ENCODE measurements at places on chromosomes 5 and 9. TPM values are rescaled to one million over a fixed set of nuclear protein-coding genes. Genes with fewer than 3 reads are reported as not detected.

DNA sequence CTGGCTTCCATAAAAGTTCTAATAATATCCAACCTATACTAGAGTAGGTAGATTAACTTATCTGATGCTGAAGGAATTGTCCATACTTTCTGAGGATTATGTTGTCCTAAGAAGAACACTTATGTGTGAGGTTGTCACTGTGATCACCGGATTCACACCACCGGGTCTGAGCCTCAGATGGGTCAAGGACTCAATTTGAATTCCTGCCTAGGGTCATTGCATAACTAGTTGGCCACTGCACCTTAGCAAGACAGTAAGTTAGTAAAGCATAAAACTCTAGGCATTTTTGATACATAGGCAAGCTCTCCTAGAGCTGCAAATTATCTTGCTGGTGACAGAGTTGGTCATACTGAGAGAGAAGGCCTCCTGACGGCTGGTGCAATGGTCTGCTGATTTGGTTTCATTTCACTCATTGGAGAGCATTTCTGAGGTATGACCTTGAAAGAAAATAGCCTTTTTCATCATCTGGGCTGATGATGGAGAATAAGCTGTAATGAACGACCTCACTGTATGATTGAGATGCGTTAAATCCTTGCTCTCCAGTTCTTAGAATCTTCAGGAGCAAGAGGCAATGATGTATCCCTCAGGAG is 72.0 kb upstream of the CKMT2 start:
- DNase-seq = no peak

- DNase-seq = peak; percentile 84
Measured at GRCh38 chr9:98974994-98975712, 31.4 kb downstream of the COL15A1 start.

The UBTD2 gene
- 9.7 TPM for total RNA-seq

DNA sequence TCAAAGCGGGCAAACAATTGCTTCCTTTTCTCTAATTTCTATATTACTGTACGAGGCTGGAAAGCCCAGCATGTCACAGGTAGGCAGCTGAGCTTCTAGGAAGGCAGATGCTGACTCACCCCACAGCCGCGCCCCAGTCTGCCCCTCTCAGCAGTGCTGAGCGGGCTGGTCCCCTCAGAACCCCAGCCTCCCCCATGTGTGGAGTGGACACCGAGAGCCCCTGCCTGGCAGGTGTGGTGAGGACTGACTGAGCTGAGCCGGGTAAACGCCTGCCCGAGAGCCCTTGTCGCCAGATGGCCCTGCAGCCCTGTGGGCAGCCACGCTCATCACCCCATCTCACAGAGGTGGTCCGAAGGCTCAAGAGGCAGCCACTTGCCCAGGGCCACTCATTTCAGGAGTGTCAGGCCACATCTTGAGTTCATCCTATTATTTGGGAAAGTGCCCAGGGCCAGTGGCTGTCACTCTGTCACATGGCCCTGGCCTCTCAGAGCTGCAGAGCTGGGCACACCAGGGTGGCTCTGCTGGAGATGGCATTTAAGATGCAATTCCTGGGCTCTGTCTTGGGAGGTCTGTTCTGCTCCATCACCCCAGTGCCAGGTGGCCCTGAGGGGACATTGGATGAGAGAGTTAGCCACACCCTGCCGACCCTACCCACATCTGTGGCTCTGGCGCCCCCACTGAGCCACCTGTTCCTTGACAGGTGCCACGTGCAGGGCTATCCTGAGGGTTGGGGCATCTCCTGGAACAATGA is 12.4 kb downstream of the CARD19 start:
- DNase-seq = peak; percentile 18

DNA sequence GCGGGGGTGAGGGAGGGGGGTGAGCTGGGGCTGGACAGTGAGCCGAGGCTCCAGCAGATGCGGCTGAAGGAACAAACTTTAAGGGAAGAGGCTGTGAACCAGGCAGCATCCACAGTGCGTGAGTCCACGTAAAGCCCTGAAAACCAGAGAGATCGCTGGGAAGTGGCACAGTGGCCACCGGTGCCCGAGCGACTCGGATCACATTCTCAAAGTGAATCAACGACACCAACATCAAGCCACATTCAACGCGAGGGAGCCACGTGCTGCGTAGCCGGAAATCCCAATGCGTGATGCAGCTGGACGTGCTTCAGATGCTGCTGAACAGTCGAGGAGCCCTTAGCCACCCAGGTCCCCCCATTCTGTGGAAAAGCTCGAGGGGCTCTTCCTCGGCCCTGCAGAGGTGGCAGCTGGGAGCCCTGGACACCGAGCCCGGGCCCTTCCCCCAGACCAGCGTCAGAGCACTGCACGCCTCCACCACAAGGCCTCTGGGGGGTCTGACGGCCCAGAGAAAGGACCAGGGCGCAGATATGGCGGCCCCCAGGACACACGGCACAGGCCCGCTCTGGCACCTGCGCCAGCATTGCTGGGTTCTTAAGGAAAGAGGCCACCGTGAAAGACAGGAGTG is 53.7 kb upstream of the EXOC3 start:
- DNase-seq = no peak

- DNase-seq = no peak
Measured at GRCh38 chr5:14217587-14217986, 74.4 kb downstream of the TRIO start.

GRCh38 chr5:61811052-61811451 is 479.0 kb downstream of the ZSWIM6 start:
- no peak for DNase-seq

Data from left cardiac atrium (tissue), 4 donors.